ENCODE measurements at places on chromosomes 7 and 10.
A peak's percentile ranks its signal among the peaks of the same experiment; 100 is the strongest.

DNA sequence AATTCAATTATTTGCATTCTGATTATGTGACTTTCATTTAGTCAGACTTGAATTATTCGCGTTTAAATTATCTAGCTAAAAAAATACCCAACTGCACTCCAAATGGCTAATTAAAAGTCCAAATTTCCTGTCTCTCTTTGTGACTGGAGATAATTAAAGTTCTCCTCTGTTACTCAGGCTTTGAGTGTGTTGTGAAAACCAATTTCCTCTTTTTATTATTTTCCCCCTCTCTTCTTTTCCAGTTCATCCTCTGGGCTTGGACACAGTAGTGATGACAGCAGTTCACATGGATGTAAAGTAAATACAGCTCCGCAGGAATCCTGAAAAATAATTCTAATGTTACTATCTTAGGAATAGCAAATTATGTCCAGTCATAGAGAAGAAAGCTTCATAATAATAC is 80.6 kb downstream of the SNX10 start:
- no peak for DNase-seq

DNA sequence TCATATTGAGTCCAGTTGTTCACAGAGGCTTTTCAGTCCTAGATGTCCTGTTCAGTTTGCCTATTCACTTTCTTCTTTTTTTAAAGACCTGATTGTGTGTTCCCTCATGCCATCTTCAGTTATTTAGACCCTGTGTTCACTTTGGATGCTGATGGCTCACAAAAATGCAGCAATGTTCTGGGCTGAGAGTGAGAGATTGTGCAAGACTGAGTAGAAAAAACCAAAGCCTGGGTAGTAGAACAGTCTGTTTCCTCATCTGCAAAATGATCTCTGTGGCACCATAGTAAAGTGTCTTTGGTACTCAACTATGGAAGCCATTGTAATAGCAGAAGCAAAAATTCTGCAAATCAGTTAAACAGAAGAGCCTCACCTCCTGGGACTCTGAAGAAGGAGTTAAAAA is 43.2 kb downstream of the AKR1B1 start:
- DNase-seq = no peak

DNA sequence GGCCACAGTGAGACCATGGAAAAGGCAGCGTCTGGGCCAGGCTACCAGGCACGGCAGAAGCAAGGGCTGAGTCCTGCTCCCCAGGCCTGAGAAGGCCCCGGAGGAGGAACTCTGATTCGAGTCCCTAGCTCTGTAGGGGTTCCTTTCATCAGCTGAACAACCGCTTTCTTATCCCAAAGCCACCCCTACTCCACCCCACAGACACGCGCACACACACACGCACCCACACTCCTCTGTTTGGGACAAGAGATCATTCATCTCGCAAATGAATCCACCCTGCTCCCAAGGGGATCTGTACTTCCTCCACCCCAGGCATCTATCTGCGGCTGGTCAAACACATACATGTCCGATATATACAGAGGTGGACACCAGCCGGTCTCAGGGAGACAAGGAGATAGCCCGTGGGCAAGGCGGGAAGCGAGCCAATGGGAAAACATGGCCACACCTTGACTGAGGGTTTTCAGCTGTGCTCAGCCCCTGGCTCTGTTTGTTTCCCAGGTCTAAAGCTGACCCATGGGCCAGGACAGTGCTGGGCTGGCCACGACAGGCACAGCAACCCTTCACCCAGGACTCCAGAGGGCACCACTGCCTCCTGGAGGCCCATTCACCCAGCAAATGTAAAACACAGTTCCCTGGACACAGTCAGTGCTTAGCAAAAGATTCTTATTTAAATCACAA is 7.3 kb downstream of the ZCCHC24 start:
- no peak for DNase-seq

- DNase-seq = peak; percentile 7
Observed at GRCh38 chr10:70958396-70958795, 70.0 kb upstream of the PCBD1 start.

- DNase-seq = no peak
Observed at GRCh38 chr10:77590344-77591237, 47.0 kb downstream of the KCNMA1 start.

DNA sequence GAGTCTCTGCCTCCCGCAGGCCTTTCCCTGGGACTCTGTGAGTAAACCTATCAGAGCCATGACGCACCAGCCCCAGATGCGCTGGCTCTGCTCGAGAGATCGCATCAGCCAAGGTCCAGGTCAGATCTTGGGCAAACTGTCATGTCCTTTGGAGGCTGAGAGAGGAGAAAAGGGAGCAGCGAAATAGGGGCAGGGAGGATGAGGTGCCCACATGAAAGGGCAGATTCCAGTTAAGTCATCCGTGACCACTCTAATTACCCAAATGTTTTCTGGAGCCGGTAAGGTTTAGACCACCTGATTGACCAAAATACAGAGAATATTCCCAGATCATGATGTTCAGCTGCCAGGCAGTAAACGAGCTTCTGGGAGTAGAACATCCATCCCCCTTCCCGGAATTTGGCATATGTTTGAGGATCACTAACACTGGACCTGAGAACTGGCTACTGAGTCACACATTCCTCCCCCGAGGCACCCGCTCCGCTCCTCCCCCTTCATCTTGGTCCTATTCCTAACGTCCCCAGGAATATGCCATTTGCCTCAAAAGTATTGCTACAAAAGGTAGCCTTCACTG is 88.0 kb downstream of the FGFR2 start:
- peak; percentile 62 for DNase-seq

DNA sequence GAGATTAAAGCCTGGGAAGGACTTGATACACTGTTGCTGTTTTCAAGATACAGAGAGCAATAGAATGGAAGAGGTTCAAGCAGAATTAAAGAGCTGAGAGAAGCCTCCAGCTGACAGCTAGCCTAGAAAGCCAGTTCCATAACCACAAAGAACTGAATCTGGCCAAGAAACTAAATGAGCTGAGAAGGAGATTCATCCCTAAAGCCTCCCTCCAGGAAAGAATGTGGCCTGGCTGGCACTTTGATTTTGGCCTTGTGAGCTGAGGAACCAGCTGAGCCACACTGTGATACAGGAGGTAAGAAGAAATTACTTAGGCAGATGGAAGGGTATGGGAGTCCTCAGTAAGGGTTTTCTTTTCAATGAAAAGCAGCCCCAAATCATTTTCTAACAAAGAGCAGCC is 324.1 kb downstream of the PHF14 start:
- no peak for DNase-seq

- no peak for DNase-seq
Observed at GRCh38 chr7:92177362-92177761, 1.6 kb downstream of the LRRD1 start.

DNA sequence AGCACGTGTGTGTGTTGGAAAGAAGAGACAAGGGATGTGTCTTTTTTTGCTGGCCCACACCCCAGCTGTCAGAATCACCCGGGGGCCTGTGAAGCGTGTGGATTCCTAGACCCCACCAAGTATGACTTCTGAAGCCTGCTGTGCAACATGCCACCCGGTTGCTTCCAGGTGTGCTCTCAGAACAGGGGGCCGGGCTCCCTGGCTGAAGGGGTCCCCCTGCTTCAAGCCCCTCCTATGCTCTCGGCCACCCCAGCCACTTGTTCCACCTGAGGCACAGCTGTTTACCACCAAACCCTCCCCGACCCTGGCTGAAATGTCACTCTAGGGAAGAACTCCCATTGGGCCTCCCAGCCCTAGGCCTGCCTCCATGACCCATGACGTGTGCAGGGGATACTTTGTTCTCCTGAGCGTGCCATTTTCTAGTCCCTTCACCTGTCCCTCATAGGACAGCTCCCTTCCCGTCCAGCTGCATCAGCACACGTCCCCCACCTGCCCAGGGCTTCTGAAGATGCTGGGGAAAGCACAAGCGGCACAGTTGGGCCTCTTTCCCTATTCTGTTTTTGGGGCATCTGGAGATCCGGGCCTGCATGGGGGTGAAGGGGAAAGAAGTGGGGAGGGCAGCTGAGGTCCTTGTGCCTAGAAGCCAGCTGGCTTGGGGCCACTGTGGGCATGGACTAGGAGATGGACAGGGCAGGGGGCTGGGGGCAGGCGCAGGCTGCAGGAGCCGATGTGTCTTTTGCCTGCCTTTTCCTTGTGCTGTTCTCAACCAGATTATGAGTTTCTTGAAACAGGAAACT is 33.3 kb downstream of the CRHR2 start:
- no peak for DNase-seq

DNA sequence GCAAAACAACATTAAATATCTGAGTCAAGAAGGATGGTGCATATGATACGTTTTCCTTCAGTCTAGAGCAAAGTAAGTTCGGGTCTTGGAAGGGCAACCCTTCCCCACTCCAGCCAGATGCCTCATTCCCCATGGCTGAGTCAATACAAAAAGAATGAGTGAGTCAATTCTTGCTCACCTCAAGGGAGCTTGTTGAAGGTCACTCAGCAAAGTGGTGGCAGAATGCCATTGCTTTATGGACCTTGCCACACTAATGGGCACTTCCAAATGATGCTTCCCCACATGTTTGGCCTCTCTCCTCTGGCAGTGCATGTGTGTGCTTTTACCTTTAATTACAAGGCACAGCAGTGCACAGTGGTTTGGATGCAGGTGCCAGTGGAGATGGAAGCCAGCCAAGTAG is 296.5 kb downstream of the SORCS3 start:
- no peak for DNase-seq

DNA sequence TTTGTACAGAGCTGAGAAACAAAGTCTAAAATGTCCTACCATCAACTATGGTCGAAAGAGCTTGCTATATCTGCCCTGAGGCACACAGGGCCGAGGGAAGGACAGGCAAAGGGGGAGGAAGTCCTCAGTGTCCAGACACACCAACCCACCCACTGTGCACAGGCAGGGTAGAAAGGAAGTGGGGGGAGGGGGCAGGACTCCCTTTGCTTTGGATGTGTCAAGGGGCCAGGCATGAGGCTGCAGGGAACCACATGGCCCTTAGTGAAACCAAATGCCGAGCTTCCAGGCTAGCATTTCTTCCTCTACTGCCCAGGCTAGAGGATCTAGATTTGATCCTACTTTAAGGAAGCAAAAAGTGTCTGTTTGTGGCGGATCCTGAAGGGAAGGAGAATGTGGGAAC is 28.6 kb downstream of the KCNH2 start:
- peak; percentile 60 for DNase-seq

DNA sequence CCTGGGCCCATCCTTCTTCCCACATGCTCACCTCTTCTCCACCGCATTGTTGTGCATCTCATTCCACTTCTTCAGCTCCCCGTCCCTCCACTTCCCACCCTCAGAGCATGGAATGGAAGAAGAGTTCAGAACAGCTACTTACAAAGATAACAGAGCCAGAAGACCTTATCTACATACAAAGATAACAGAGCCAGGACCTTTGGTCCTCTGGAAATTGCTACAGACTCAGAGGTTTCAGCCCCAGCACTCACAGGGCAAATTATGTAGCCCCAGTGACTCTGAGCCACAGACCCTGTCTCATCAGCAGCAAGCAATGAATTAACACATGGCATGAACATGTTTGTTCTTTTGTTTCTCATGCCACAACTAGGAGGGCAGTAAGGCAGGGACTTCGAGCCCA is 28.7 kb upstream of the SLC29A3 start:
- DNase-seq = no peak

DNA sequence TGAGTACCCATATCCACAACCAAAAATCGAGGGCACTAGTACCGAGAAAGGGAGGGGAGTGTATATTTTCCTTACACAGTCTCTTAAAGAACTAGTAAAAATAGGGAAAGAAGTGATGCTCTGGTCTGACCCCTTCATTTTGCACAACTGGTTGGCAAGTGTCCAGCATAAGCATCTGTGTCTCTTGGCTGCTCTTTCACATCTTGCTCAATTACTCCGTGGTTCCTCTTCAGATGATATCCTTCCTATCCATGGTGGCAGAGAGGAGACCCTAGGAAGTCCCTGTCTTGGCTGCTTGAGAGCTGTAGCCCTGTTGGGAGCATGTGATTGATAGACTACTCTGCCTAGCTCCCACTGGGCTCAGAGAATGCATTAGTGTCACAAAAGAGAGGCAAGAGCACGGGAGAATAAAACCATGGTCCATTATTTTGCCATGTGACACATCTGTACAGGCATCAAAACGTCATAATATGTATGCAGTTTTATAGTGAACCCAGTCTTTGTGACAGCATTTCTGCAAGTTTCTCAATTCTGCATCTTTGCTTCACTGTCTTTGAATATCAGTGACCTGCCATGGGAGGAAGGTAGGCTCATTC is 111.8 kb upstream of the ANKRD1 start:
- DNase-seq = no peak

GRCh38 chr10:84427903-84428650 is 99.7 kb downstream of the CCSER2 start:
- DNase-seq = no peak

GRCh38 chr7:44678471-44679179 is 70.0 kb upstream of the ZMIZ2 start:
- DNase-seq = no peak

DNA sequence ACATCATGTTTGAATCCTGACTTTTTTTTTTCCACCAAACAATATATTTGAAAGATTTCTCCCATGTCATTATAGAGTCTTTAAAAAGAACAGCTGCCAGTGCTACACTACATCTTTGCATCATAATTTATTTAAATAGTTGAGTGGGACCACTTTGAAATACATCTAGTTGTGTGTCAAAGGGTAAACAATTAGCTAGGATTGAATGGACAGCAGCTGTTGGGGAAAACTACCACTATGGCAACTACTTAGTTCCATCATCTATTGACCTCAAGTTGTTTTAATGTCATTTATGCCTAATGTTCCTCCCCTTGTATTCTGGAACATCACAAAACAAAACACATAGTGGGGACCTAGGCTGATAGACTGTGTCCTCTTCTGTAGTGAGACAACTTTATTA is 985.1 kb downstream of the SORCS1 start:
- no peak for DNase-seq

DNA sequence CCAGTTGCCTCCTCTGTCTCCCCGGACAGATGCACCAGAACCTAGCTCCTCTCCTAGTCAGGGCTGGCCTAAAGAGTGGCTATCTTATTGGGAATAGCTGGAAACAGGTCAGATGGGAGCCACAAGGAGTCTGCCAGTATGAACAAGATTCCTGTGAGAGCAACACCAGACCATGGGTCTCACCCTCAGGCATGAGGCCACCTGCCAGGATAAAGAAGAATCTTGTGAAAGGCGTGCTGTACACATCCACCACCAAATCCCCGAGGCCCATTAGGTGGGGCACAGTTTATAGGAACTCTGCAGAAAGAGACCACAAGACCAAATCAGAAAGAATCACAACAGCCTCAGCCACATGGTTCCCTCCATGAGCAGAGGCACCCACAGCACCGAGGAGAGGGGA is 325.9 kb downstream of the TNS3 start:
- DNase-seq = no peak

DNA sequence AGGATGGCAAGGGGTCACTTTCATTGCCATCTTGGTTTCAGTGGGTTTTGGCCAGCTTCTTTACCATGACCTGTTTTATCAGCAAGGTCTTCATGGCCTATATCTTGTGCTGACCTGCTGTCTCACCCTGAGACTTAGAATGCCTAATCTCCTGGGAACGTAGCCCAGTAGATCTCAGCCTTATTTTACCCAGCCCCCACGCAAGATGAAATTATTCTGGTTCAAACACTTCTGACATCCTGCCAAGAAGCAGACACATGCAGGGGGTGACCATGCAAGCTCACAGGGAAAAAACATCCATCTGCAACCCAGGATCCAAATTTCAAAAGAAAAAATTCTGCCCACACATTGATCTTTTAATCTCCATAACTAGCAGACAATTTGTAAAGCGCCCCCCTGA is 88.4 kb upstream of the EEPD1 start:
- DNase-seq = no peak

Measured in kidney (tissue), 22 donors.